HepG2 (cell line): ENCODE measurements at places on chromosomes 12 and 14. TPM values are rescaled to one million over a fixed set of nuclear protein-coding genes. Genes with fewer than 3 reads are reported as not detected.

GRCh38 chr12:12817616-12818015 lies 4.5 kb downstream of the DDX47 start:
- H3K4me3 ChIP-seq, result no peak overlapping the region
- H3K36me3 ChIP-seq, result peaks cover 50% of the 10 kb centered on the region; the same call in 2 of the 3 replicates
- peaks cover 26% of the 10 kb centered on the region for H3K4me1 ChIP-seq
- no peak overlapping the region for H3K27ac ChIP-seq
- DNase-seq, result no peak

- H3K4me1 ChIP-seq, result peaks cover 10% of the 10 kb centered on the region
- no peak overlapping the region for H3K4me3 ChIP-seq
- no peaks in the 10 kb centered on the region for H3K36me3 ChIP-seq
- DNase-seq, result no peak
- H3K27me3 ChIP-seq, result no peaks in the 10 kb centered on the region
Observed at GRCh38 chr14:31954991-31955390, 122.1 kb upstream of the ARHGAP5 start.

DNA sequence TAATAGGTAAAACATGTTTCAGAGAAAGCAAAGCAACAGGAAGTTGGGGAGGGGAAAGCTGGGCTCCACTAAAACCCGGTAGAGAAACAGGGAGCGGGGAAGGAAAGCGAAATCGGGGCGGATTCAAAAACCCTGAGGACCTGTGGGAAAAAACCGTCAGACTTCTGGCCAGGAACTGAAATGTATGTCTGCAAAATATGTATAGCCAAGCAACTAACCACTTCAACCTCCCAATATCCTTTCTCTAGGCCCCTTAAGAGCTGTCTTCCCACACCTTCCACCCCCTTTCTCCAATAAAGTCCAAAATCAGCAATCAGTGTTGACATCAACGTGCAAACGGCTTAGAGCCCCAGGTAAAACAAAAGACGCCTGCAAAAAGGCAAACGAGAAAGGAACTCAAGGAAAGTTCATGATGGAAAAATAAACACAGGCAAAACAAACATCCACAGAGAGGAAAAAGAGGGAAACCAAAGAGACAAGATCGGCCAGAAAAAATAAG lies 32.8 kb downstream of the SIX1 start:
- no peak overlapping the region for H3K27ac ChIP-seq
- peaks cover 39% of the 10 kb centered on the region for H3K4me1 ChIP-seq
- no peaks in the 10 kb centered on the region for H3K36me3 ChIP-seq
- H3K4me3 ChIP-seq, result no peak overlapping the region
- no peaks in the 10 kb centered on the region for H3K27me3 ChIP-seq

DNA sequence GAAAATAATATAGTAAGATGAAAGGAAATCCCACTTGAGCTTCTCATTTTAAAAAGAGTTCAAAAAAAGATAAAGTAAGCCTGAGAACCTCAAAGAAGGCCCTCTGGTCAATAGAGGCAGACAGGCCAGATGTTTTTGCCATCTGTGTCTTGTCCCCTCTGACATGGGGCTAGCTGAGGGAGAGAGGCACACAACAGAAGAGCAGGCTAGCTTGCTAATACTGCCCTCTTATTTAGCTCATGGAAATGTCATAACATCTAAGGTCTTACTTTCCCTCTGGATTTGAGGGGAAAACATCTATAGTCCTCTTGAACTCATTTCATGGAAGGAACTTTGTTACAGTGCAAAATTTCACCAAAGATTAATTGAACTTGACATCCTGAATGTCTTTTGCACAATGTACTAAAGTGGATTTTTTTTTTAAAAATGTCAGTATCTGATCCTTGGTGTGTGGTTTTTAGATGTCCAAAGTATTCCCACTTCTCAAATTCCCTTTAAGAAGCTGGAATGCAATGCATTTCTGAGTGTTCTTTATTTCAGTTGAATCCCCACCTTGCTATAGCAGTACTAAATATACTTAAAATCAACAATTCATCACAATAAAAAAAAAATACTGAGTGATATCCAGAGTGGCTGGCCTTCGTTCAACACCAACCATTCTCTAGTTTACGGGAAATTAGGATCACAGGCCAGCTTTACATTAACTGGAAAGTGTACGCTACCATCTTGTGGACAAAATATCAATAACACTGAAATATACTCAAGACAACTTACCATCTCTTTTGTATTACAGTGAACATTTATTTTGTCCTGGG lies 176.7 kb downstream of the PAH start:
- H3K4me3 ChIP-seq, result no peak overlapping the region
- H3K27ac ChIP-seq, result no peak overlapping the region
- DNase-seq, result peak; percentile 6

DNA sequence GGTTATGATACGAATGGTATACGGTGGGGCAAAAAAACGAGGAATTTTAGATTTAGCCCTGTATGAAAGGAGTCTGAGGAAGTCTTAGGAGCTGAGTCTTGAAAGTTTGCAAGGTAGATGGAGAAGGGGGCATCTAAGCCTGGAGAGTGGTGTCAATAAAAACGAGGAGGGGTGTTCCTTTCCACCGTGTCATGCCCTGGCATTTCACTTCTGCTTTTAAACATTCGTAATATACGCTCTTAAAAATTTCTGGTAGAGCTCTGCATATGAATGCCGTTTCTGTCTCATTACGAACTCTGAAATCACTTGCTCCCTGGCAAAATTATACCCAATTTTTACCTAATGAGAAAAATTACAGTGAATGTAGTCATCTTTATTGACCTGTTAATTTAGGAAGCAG lies 170.2 kb downstream of the ERC1 start:
- no peak for DNase-seq
- no peaks in the 10 kb centered on the region for H3K4me1 ChIP-seq
- no peak overlapping the region for H3K27ac ChIP-seq
- peaks cover 3% of the 10 kb centered on the region; the same call in 1 of the 3 replicates for H3K36me3 ChIP-seq
- H3K27me3 ChIP-seq, result no peaks in the 10 kb centered on the region

- no peaks in the 10 kb centered on the region for H3K27me3 ChIP-seq
- no peaks in the 10 kb centered on the region for H3K36me3 ChIP-seq
- no peak for DNase-seq
- H3K4me1 ChIP-seq, result no peaks in the 10 kb centered on the region
- H3K4me3 ChIP-seq, result no peak overlapping the region
Observed at GRCh38 chr12:15435597-15435996, 113.3 kb downstream of the PTPRO start.

- DNase-seq, result no peak
- no peaks in the 10 kb centered on the region for H3K36me3 ChIP-seq
- no peaks in the 10 kb centered on the region for H3K27me3 ChIP-seq
- no peak overlapping the region for H3K4me3 ChIP-seq
- H3K27ac ChIP-seq, result no peak overlapping the region
Observed at GRCh38 chr12:75564398-75564797, 53.0 kb upstream of the KRR1 start.

Gene POTEG
- not detected in 2 replicates for total RNA-seq
